ENCODE measurements at places on chromosomes 13 and 19.

GRCh38 chr13:110829486-110829885, 85.4 kb downstream of the ANKRD10 start:
- DNase-seq: no peak

- peak; percentile 69 for DNase-seq
Measured at GRCh38 chr13:46551410-46552302, 1.3 kb upstream of the LRCH1 start.

- DNase-seq: peak; percentile 63
Measured at GRCh38 chr19:4803736-4804695, 12.5 kb downstream of the FEM1A start.

DNA sequence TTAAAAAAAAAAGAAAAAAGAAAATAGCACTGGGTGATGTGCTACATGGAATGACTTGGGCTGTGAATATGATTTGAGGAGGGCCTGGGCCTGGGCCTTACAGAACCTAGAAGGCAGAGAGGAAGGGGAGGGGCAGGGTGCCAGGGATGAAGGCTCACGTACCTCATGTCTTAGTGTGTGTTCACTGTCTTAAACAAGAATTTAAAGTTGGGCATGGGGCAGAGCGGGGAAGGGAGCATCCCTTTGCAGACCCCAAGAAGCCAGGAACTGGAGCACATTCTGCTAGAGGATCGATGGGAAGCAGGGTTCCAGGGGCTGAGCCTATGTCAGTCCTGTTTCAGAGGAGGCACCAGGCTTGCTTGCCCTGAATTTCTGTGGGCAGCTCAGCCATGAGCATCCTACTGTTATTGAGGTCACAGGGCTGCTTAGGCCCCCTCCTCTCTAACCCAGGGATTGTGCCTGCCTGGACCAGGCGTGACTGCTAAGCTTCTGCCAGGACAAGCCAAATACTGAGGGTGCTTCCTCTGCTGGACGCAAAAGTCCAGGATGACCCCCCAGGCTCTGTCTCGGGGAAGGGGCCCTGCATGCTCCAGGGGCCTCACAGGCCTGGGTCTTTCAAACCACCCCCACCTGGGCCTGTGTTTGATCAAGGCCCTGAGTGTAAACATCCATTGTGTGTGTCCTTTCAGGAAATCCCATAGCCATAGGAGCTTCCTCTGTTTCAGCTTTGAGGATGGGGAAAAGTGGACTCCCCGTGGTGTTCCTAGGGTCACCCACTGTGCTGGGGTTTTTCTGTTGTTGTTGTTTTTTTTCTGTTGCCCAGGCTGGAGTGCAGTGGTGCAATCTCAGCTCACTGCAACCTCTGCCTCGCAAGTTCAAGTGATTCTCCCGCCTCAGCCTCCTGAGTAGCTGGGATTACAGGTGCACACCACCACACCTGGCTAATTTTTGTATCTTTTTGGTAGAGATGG, 4.8 kb downstream of the LSR start:
- DNase-seq: no peak

- no peak for DNase-seq
Measured at GRCh38 chr13:55577082-55577846, 1563.5 kb upstream of the PRR20A start.
